ENCODE measurements at places on chromosomes 5 and 9.
A peak's percentile ranks its signal among the peaks of the same experiment; 100 is the strongest.

DNA sequence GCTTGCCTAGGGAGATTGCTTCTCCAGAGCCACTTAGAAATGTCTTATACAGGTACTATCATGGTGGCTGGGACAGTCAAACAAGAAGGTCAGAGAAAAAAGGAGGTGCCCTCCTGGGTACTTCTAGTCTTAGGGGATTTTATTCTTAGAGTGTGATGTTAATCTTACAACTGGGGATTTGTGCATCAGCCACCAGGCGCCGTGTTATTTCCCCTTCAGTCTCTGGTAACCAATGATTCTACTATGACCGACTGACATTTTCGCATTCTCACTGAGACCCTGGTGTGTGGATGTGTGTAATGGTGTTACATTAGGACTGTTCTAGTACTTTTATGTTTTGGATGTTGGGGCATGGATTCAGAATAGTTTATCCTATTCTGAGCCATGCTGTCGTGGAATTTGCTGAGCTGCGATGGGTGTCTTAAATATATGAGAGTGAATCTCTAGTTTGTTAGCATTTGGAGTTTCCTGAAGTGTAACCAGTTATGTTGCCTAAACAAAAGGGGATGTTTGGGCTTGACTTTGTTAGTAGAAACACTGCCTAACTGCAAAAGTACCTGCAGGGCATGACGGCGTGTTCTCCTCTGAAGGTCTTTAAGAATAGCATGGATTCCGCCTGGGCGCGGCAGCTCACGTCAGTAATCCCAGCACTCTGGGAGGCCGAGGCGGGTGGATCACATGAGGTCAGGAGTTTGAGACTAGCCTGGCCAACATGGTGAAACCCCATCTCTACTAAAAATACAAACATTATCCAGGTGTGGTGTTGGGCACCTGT, 175.2 kb upstream of the DAP start:
- no peak for DNase-seq
- H3K4me3 ChIP-seq: no peak overlapping the region
- H3K4me1 ChIP-seq: no peaks in the 10 kb centered on the region
- H3K27me3 ChIP-seq: peaks cover 14% of the 10 kb centered on the region

DNA sequence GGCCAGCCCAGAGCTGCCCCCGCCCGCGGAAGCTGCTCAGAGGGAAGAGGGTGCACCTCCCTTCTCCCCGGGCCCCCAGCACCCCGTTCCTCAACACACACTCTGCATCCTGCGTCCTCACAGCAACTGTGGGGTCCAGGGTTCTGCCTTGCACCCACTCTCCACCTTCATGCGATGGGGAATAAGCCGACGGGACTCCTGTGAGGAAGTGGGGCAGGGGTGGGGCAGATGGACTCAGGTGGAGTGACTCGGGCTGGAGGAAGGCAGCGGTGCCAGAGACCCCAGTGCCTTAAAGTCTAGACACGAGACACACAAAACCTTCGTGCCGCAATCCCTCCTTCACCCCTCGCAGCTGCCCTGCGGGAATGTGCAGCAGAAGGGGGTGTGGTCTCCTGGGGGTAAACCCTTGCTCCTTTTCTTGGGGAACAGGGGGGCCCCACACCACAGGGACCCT, 8.6 kb downstream of the BRD3 start:
- no peak overlapping the region for H3K27ac ChIP-seq
- DNase-seq: no peak
- peaks cover 57% of the 10 kb centered on the region for H3K36me3 ChIP-seq

DNA sequence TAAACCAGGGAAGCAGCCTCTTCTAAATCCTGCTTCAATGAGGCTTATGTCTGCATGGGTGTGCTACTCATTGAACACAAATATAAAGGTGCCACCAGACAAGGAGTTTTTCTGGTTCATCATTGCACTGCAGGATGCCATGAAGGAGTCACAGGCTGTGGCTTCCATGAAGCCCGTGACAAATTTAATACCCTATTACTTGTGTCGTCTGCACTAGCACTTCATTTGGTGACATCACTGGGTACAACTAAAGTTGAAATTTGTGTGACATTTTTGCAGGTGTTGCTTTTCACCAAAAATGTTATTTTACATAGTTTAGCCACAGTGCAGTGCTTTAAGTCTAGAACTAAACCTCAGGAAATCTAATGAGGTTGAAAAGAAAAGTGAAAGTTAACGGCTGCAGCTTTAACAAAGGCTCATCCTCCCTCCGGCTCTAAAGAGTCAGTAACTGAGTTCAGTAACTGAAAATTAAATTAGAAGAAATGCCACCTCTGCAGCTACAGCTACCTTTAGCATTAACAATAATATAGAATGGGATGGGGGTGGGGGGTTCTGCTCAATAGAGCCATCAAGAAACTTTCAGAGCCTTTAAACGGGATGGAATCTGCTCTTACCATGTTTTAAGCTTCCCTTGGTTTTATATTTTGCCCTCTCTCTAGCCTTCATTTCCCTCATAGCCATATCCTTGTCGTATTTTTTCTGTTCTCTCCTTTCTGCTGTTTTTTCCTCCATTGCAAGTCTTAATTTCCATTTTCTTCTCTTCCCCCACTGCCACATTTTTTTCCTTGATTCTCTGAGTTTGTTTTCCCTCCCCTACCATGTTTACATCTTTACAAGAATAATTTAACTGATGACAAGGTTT, 233.8 kb upstream of the TMEM161B start:
- H3K36me3 ChIP-seq: no peaks in the 10 kb centered on the region
- H3K4me3 ChIP-seq: peak overlapping the region; percentile 79
- H3K27me3 ChIP-seq: no peaks in the 10 kb centered on the region
- H3K4me1 ChIP-seq: no peaks in the 10 kb centered on the region
- no peak for DNase-seq

- no peak for DNase-seq
- peaks cover 49% of the 10 kb centered on the region for H3K27me3 ChIP-seq
- peaks cover 13% of the 10 kb centered on the region for H3K4me1 ChIP-seq
- no peak overlapping the region for H3K4me3 ChIP-seq
Measured at GRCh38 chr5:154614595-154614994, 136.6 kb upstream of the HAND1 start.

DNA sequence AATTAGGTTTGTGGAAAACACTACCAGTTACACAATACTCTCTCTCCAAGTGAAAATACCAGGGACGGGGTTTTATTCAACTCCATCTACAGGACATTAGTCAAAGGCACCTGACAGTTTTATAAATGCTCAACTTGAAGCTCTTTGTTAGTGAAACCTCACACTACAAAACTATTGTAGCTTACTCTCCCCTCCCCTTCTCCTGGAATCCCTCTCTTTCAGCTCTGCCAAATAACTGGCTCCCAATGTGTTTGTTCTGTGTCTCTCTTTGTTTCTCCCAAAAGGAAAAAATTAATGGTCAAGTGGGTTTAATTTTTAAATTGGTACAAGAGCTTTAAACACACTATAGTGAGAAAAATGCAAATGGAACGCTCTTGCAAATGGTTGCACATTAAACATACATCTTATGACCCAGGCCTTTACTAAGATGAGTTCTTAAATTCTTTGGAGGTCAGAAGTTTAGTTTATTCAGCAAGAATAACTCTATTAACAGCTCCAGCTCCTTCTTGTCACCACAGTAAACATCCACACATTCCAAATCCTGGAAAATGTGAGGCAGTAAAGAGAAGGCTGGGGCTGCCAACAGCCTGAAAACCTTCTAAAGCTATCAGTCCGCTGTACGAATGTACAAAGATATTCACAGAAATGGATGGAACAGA, 48.4 kb downstream of the ZNF608 start:
- H3K27me3 ChIP-seq: no peaks in the 10 kb centered on the region
- peak overlapping the region; percentile 48 for H3K27ac ChIP-seq
- H3K4me3 ChIP-seq: no peak overlapping the region
- no peaks in the 10 kb centered on the region for H3K36me3 ChIP-seq
- peak; percentile 87 for DNase-seq

DNA sequence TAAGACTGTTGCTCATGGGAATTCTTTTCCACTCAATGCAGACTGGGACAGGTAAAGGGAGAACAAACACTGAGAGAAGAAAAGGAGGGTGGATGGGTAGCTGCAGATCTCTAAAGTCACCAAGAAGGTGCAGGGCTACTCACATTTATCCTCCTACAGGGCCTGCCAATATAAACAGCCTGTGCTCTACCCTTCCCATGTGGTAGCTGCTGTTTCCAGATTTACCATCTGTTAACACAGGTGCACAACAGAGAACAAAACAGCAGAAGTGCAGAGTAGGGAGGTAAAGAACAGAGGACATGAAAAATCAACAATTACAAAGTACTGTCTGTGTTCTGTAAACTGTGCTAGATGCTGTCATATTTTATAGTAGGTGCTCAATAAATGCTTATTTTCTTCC, 26.0 kb downstream of the JAKMIP2 start:
- no peak overlapping the region for H3K4me3 ChIP-seq
- H3K36me3 ChIP-seq: no peaks in the 10 kb centered on the region
- no peak overlapping the region for H3K27ac ChIP-seq
- H3K4me1 ChIP-seq: no peaks in the 10 kb centered on the region
- DNase-seq: no peak

DNA sequence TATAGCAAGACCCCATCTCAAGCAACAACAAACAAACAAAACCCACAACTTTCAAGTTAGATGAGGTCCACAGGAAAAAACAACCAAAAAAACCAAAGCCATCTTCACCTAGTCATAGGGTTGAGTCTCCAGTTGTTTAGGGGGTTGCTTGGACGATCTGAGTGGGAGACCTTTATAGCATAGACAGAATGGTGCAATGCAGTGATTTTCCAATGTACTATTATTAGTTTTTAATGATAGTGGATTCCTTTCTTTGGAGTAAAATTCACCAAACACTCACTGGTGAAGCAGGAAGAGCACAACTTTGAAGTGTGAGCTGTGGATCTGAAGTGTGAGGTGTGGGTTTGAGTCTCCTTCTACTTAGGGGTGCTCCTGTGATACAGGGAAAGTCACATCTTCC, 67.0 kb upstream of the KLF9 start:
- H3K36me3 ChIP-seq: no peaks in the 10 kb centered on the region
- no peaks in the 10 kb centered on the region for H3K27me3 ChIP-seq
- no peak overlapping the region for H3K27ac ChIP-seq
- peaks cover 10% of the 10 kb centered on the region for H3K4me1 ChIP-seq
- H3K4me3 ChIP-seq: no peak overlapping the region

DNA sequence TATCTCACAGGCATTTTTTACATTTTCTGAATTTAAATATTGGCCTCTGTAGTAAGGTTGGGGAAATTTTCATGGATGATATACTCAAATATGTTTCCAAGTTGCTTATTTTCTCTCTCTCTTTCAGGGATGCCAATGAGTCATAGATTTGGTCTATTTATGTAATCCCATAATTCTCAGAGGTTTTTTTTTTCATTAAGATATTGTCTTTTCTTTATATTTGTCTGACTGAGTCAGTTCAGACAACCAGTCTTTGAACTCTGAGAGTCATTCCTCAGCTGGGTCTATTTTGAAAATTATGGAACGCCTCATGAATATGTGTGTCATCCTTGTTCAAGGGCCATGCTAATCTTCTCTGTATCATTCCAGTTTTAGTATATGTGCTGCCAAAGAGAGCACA, 223.2 kb downstream of the PCSK1 start:
- DNase-seq: no peak
- H3K4me1 ChIP-seq: no peaks in the 10 kb centered on the region
- H3K27ac ChIP-seq: no peak overlapping the region
- H3K27me3 ChIP-seq: no peaks in the 10 kb centered on the region
- no peaks in the 10 kb centered on the region for H3K36me3 ChIP-seq

GRCh38 chr5:93164690-93165089, 416.3 kb downstream of the NR2F1-AS1 start:
- peak; percentile 83 for DNase-seq
- peaks cover 4% of the 10 kb centered on the region for H3K4me1 ChIP-seq
- no peak overlapping the region for H3K27ac ChIP-seq
- H3K27me3 ChIP-seq: no peaks in the 10 kb centered on the region
- H3K36me3 ChIP-seq: no peaks in the 10 kb centered on the region

DNA sequence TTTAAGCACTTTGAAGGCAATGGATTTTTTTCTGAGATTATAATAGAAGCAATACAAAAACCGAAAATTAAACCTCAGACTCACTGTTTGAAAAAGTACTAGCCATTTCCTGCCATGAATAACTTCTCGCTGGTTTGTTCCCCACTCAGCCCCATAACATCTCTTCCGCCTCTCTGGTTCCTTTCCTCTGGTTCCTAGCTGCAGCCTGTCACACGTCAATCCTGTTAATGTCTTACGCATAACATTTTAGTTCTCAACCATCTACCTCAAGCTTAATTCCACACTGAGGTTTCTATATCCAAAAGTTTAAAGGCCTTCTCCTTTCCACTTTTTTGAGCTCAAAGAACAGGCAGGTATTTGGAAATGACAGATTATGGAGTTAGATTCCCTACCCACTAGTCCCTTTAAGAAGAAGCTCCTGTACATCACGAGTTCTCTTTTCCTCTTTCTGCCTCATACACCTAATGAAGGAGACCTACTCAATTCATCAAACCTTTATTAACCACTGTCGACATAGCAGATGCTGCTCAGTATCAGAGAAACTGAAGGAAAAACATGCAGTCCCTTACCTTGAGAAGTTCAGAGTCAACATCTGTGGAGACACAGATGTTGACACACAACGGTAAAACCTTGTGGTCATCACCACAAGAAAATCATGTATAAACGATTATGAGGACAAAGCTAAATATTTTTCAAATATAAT, 243.0 kb upstream of the PTGER4 start:
- no peaks in the 10 kb centered on the region for H3K36me3 ChIP-seq
- no peaks in the 10 kb centered on the region for H3K4me1 ChIP-seq
- H3K27ac ChIP-seq: no peak overlapping the region
- no peaks in the 10 kb centered on the region for H3K27me3 ChIP-seq
- no peak overlapping the region for H3K4me3 ChIP-seq

DNA sequence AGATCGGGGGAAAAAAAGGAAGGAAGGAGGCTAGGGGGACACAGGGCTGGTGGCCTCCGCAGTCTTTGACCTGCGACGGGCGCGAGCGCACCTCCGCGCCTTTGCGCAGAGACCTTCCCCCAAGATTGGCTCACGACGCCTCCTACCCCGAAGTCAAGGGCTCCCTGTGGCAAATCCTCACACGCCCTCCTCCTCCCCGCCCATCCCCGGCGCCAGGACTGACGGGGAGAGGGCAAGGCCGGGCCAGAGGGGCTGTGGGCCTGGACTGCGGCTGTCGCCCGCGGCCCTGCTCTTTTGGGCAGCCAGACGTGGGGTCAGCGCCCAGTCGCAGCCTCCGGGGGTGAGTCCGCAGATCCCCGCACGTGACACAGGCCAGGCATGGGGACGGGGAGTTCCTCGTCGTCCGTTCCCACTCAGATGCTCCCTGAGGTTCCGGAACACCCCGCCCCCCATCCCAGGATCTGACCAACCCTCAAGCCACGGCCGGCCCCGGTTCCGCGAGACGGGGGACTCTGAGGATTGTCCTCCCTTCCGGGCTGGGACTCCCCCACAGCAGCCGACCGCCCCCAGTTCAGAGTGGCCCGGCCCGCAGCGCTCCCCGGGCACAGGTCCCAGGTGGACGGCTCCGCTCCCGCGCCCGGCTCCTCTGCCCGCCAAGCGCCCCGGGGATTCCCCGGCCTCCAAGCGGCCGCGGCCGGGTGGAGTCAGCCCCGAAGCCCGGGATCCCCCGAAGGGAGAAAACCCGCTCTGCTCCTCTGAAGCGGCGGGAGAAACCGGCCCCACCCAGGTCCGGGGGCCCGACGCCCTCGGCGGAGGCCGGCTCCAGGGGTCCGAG, 543 bp upstream of the ANKRD33B start:
- DNase-seq: peak; percentile 64
- H3K36me3 ChIP-seq: no peaks in the 10 kb centered on the region
- peak overlapping the region; percentile 77 for H3K4me3 ChIP-seq
- H3K27me3 ChIP-seq: no peaks in the 10 kb centered on the region
